ENCODE measurements at places on chromosomes 1 and 21.

GRCh38 chr1:17158961-17159360, 39.7 kb upstream of the PADI2 start:
- DNase-seq = no peak

DNA sequence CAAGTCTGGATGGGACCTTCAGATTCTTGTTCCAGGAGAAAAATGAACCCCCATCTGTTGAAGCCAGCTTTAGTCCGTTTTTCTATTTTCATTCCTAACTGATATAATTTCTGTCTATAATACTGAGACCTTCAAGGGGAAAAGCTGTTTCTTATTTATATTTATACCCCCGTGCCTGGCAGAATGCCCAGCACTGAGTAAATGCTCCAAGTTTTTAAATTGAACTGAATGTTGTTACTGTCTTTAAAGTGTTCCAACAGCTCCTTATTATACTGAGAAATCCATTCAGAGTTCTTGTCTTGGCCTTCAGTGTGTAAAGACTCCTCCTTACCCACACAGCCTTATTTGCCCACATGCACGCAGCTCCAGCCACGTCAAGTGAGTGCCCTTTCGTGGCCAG, 178.6 kb upstream of the HMGB4 start:
- no peak for DNase-seq

DNA sequence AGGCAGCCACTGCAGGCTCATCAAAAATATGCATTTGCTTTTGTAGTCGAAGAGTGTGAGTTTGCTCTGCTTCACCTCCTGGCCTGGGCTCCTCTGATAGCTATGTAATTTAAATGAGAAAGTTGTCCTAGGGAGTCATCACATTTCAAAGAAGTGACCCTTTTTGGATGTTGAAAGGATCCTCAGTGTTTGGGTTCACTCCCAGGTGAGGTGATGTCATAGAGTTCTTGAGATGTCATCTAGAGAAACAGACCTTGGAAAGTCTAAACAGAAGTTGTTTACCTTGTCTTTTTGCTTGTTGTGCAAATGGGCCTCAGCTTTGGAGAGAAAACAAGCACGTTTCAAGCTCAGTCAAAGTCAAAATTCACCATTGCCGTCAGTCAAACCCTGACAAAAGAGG, 92.0 kb upstream of the BARHL2 start:
- DNase-seq = peak; percentile 86

DNA sequence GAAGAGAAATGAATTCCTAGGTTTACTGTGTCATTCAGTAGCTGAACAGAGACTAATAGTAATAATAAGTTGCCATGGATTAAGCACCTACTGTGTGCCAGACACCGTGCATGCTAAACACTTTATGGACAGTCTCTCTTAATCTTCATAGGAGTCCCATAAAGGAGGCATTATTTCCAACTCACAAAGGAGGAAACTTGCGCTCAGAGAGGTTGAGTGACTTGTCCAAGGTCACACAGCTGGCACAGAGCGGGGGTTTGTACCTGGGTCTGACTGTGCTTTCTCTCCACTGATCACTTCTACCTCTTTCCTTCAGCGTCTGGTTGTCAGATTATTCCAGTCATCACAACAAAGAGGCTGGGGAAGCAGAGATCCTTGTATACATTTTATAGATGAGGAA, 91.3 kb downstream of the KIRREL1 start:
- no peak for DNase-seq

DNA sequence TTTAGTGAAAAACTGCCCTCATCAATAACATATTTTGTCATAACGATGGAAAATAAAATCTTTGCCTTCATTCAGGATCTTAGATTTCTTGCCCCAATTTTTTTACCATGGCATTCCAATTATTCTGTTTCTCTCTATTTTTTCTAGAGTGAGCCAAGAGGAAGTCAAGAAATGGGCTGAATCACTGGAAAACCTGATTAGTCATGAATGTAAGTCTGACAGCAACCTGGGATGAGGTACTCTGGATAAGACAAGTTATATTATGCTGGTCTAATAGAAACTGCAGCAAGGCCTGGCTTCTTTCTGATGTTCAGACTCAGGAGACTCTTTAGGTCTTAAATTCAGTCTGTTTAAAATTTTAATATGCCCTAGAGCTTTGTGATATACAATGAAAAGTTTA, 3.5 kb downstream of the RGS4 start:
- no peak for DNase-seq

GRCh38 chr1:61114178-61114870, 32.0 kb downstream of the NFIA start:
- DNase-seq = no peak

- peak; percentile 28 for DNase-seq
Measured at GRCh38 chr1:178057912-178058534, 35.9 kb upstream of the RASAL2 start.

GRCh38 chr1:228465571-228466146, 21.5 kb upstream of the RNF187 start:
- no peak for DNase-seq

DNA sequence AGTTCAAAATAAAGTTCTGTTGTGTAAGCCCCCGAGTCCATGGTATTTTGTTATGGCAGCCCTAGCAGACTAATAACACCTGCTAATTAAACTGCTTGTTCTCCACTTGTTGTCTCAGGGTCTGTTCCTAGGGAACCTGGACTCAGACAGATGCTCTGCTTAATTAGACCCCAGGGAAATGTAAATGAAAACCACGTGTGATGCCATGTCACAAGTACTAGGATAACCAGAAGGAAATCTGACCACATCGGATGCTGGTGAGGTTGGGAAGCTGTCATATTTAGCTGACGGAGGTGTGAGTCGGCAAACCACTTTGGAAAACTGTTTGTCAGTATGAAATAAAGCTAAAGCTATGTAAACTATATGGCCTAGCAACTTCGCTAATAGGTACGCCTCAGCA, 19.6 kb downstream of the EDN2 start:
- DNase-seq = no peak

GRCh38 chr1:99634971-99635624, 10.8 kb upstream of the PALMD start:
- DNase-seq = no peak

GRCh38 chr1:200671235-200671786, 1.6 kb upstream of the DDX59 start:
- no peak for DNase-seq

DNA sequence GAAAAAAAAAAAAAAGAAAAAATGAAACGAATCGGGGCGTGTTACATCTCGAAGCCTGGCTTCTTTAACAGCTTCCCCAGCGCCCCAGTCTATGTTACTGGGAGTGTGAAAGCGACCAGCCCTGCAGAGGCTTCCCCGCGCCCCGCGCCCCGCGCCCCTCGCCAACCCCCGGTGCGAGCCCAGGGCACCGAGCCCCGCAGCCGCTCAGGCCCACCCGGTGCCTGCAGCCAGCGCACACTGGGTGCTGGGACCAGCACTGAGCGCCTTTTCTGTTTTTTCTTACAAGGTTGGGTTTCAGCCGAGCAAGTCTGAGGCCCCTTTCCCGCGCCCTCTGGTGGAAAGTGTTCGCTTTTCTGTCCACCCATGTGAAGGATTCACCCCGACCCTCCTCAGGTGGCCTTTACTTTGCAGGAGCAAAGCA, 42.1 kb upstream of the ZNF496 start:
- DNase-seq = no peak

GRCh38 chr1:231602673-231602984, 24.0 kb upstream of the DISC1 start:
- DNase-seq = no peak

DNA sequence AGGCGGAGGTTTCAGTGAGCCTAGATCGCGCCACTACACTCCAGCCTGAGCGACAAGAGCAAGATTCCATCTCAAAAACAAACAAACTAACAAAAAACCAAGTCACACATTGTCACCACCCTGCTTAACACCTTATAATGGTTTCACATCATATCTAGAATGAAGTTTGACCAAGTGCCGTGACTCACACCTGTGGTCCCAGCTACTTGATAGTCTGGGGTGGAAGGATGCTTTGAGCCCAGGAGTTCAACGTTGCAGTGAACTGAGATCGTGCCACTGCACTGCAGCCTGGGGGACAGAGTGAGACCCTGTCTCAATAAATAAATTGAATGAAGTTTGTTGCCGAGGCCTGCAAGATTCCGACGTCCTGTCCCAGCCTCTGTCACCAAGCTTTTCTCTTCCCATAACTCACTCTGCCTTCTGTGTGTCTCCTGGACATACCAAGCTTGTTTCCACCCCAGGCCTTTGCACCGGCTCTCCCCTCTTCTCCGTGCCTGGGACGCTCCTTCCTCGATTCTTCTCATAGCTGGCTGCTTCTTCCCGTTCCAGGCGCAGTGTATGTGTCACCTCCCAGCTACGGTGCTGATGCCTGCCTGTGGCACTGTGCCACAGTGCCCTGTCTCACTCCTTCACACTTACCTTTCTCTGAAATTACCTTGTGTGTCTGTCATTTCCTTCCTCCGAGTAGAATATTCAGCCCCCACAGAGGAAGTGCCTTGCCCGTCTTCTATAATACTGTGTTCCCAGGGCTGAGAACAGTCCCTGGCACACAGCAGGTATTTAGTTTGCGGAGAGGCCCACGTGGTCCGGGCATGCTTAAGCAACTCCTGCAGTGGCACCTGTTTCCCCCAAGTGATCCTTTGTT, 3.8 kb upstream of the SELENON start:
- DNase-seq = no peak

DNA sequence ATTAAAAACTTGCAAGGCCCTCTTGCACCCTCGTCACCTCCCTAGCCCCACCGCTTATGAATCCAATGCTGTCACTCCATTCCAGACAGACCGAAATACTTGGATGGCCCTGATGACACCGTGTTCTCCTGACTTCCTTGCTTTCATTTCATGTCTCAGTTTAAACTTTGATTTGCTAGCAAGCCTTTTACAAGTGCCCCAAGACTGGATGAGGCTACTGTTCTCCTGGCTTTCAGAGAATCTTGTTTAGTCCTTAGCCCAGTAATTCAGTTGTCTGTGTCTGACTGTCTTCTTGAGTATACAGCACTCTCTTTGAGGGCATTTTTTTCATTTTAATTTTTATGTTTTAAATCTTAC, 824 bp upstream of the IFI44L start:
- DNase-seq = no peak

GRCh38 chr1:52913537-52913936, 8.0 kb downstream of the ECHDC2 start:
- DNase-seq = peak; percentile 42

- DNase-seq = peak; percentile 88
Measured at GRCh38 chr1:6962996-6963911, 178.0 kb downstream of the CAMTA1 start.

GRCh38 chr1:77652268-77652667, 30.2 kb downstream of the ZZZ3 start:
- DNase-seq = no peak

- no peak for DNase-seq
Measured at GRCh38 chr1:1085171-1085841, 11.2 kb upstream of the RNF223 start.

GRCh38 chr1:18931730-18932129, 24.7 kb downstream of the IFFO2 start:
- DNase-seq = no peak

DNA sequence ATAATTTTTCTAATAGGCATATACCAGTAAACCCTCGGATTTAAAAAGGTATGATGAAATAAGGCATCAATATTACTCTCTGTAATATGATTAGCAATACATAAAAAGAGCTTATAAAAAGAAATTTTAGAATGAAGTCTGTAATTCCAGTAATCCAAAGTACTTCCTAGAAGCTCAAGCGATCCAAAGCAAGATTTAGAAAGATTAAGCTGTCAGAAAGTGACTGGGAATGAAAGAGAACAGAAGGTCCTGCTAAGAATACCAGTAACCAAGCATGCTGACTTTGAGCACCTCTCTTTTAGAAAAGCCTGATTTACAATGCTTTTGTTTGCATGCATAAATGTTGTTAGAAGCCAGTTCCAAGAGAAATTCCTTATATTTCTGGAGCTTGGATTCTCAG, 125.1 kb downstream of the GIPC2 start:
- DNase-seq = no peak

DNA sequence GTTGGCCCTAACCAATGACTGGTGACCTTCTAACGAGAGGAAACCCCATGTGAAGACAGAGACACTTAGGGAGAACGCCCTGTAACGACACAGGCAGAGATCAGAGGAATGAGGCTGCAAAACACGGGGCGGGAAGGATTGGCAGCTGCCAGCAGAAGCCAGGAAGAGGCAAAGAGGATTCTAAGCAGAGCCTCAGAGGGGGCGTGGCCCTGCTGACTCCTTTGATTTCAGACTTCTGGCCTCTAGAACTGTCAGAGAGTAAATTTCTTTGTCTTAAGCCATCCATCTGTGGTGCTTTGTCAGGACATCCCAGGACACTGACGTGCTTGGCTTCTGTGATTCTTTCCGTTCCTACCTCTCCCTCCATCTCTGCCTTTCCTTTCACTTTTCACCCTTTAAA, 79.3 kb downstream of the SH3BGR start:
- no peak for DNase-seq

- DNase-seq = no peak
Measured at GRCh38 chr1:232835166-232835565, 29.9 kb downstream of the MAP10 start.

DNA sequence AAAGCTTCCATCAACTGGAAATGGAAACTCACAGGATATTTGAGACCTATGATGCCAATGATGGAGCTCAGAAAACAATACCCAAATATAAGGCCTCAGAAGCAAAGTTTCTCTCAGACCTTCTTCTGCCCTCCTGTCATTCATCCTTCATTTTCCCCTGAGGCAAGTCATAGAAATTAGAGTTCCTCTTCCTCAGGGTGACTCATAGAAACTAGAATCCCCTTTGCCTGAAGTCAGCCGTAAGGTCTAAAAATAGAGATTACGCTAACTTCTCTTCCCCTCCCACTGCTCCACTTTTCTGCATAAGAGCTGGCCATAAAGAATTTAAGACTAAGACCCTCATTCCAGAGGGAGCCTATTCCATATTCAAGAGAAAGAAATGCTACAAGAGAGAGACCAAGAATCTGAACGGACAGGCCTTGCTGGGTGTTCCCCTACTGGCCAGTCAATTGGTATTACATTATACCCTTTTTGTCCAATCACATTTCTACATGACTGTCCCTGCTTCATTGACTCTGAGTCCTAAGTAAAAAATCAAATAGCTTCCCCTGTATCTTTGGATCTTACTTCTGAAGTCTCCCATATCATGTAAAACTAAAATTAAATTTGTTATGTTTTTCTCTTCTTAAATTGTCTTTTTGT, 994.9 kb downstream of the ADGRL2 start:
- no peak for DNase-seq

- no peak for DNase-seq
Measured at GRCh38 chr1:244224487-244225430, 173.7 kb downstream of the ZBTB18 start.

DNA sequence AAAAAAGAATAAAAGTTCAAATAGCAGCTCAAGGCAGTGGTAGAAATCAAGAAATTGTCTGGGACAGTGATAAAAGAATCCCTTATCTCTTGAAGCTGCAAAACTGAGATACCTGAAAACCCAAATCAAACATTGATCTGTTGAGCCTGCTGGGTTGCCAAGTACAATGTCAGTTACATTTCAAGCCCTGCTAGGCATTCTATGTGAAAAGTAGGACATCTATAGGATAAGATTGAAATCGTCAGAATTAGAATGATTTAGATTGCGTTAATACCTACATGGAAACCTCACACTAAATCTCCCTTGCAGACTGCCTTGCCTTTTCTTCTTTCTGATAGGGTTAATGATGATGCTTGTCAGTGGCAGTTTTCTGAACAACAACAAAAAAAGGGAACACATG, 1684.4 kb upstream of the B3GALT2 start:
- DNase-seq = no peak

- DNase-seq = no peak
Measured at GRCh38 chr1:116671072-116671760, 3.7 kb upstream of the IGSF3 start.

Measured in NT2/D1 (cell line).